ENCODE measurements at places on chromosomes 11 and 22. TPM values are rescaled to one million over a fixed set of nuclear protein-coding genes. Genes with fewer than 3 reads are reported as not detected.

The MIOX gene
- total RNA-seq: 0.13 TPM

The TREH gene
- total RNA-seq: not detected

The TMEM135 gene
- total RNA-seq: 6.2 TPM

The LMO2 gene
- total RNA-seq: 1.5 TPM

The ANKK1 gene
- total RNA-seq: not detected

The TEAD1 gene
- total RNA-seq: 74.3 TPM

Measured in HT1080 (cell line).